NCI-H510A (cell line): ENCODE measurements at places on chromosomes 3 and 15.

GRCh38 chr3:51617597-51617996 lies 53.5 kb upstream of the TEX264 start:
- no peak for DNase-seq

DNA sequence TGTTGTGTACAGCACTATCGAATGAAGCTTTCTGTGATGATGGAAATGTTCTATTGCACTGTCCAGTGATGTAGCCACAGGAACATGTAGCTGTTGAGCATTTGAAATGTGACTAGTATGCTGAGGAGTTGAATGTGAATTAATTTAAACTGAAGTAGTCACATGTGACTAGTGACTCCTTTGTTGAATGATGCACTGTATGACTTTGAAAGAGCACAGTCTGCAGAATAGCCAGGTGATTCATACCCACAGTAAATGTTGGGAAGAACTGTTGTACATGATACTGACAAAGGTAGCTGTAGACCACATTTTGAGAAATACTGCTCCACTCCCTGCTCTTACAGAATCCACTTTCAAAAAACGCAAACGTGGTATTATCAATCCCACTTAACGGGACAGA lies 34.0 kb upstream of the ACTL6A start:
- no peak for DNase-seq

- DNase-seq = no peak
Observed at GRCh38 chr15:79620112-79620857, 188.1 kb downstream of the MINAR1 start.

DNA sequence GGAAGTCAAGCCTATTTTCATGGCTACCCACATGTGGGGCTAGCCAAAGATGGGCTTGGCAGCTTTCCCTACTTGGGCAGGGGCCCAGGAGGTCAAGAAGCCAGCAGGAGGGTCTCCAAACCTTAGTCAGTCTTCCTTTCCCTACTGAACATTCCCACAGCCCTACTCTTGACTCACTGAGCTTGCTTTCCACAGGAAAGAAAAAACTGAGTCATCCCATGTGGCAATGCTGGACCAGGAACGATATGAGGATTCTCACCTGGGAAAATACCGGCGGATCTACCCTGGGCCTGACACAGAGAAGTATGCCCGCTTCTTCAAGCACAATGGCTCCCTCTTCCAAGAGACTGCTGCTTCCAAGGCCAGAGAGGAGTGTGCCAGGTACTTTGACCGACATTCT lies 3.7 kb upstream of the NGRN start:
- DNase-seq = no peak

DNA sequence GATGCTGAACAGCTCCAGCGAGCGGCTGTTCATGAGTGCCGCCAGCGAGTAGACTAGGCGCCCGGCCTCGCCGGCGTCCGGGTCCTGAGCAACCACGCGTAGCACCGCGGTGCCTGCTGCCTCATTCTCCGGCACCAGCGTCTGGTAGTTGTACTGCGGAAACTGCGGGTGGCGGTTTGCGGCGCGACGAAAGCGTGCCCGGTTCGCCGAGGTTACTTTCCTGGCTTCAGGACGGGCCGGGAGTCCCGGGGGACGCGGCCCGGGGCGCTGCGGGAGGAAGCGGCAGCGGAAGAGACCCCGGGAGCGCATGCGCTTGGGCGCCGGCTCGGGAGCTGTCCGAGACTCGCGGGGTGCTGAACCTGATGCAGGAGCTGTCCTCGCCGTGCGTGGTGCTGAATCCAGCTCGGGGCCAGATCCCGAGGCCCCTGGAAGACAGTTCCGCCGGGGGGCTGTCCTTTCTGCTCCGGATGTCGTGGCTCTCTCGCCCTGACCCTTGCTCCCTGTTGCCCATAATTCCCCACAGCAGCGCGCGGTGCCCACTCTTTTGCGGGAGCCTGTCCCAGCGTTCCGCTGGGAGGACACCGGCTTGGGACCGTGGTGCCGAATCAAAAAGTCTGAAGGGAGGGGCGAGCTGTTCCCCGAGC lies 1.1 kb downstream of the CELSR3 start:
- DNase-seq = no peak

DNA sequence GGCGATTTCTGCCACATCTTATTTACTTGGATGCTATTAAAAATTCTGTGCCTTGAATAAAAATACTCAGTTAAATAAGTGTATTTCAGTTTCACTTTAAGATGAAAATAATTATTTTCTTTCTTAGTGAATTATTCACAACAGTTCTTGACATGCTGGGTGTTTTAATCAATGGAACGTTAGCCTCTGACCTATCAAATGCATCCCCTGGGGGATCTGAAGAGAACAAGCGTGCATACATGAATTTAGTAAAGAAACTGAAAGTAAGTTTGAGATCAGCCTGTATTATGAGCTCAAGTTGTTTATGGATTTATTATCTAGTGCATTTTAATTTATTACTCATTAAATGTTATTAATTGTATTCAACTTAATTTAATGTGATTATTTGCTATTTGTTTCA lies 597 bp downstream of the P2RY12 start:
- no peak for DNase-seq

GRCh38 chr3:175670557-175670956 lies 811.4 kb downstream of the NAALADL2 start:
- DNase-seq = no peak

DNA sequence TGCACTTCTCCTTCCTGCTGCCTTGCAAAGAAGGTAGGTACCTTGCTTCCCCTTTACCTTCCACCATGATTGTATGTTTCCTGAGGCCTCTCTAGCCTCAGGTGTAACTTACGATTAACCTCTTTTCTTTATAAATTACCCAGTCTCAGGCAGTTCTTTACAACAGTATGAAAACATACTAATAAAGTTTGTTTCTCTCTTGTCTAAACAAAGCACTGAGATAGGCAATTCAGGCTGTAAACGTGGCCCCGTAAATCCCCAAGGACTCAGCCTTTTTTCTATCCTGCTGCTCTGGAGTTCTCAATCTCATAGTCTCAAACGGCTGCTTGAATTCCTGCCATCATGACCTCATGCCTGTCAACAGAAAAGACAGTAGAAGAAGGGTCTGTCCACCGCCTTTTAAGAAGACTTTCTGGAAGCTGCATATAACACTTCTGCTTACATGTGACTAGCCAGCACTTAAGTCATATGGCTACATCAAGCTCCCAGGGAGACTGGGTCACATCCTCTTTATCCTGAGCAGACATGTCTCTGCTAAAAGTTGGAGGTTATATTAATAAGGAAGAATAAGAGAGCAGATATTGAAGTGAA lies 257.8 kb downstream of the EBLN2 start:
- no peak for DNase-seq

DNA sequence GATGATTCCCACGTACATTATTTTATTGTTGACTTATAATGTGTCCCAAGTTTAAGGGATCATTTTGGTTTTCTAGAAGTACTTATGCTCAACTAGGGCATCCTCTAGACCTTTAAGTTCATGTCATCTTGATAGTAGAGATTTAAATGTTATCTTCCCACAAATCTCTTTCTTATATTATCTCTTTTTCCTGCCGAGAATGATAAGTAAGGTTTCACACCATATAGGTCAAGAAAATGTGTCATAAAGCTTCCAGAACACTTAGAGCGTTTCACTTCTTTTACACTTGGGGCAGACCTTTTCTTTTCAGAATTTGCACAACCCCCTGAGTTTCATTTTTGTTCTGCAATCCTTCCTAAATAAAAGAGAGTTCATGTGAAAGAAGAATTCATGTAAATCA lies 142.0 kb upstream of the CBLB start:
- DNase-seq = no peak

- DNase-seq = no peak
Observed at GRCh38 chr15:72365844-72366243, 10.0 kb downstream of the HEXA start.

DNA sequence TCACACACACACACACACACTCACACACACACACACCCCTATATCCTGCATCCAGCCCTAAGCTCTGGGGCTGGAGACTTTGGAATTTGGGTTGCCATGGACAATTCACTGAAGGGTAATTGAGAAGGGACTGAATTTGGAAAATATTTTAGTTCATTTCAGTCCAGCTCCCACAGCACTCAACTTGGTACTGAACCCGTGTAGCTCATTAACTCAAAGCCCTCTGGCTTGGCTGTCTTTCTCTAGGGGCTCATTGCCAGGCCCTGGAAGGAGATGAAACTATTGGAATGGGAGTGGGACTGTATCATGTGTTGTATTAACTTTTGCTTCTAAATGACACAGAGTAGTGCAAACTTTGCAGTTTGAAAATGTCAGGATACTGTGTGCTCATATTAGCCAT lies 157.3 kb downstream of the EPHB1 start:
- DNase-seq = no peak

GRCh38 chr3:127612966-127613365 lies 14.8 kb downstream of the MCM2 start:
- DNase-seq = no peak

GRCh38 chr3:108292450-108292849 lies 3.9 kb upstream of the HHLA2 start:
- DNase-seq = no peak

GRCh38 chr3:7581831-7582230 lies 720.9 kb downstream of the GRM7 start:
- DNase-seq = no peak

DNA sequence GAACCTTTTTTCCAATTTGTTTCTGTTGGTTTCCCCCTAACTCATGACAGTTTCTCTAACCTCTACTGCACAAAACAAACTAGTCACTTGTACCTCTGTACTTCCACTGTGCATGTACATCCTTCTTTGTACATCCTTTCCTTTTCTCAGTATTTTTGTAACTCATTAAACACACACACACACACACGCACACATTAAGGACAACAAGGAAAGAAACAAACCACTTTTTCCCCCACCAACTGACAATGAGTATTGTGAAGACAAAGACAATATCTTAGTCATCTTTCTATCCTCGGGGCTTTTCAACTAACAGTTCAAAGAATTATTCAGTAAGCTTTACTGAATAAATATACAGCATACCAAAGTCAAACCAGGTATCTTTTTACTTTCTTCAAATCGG lies 170.5 kb downstream of the VPS13C start:
- no peak for DNase-seq

DNA sequence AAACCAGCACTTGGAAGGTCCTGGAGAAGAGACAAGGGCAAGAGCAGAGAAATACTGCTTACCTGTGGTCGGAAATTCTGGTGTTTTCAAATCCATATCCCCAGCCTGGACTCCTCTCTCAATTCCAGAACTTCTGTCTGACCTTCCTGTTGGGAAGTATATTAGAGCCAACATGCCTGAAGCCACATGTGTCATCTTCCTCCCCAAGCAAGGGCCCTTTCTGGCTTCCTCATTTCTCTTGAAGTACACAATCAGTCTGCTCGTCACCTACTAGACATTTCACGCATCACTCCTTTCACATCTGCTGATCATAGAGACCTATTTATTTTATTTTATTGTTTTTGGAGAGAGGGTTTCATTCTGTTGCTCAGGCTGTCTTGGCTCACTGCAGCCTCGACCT lies 8.4 kb downstream of the PARP14 start:
- DNase-seq = no peak

DNA sequence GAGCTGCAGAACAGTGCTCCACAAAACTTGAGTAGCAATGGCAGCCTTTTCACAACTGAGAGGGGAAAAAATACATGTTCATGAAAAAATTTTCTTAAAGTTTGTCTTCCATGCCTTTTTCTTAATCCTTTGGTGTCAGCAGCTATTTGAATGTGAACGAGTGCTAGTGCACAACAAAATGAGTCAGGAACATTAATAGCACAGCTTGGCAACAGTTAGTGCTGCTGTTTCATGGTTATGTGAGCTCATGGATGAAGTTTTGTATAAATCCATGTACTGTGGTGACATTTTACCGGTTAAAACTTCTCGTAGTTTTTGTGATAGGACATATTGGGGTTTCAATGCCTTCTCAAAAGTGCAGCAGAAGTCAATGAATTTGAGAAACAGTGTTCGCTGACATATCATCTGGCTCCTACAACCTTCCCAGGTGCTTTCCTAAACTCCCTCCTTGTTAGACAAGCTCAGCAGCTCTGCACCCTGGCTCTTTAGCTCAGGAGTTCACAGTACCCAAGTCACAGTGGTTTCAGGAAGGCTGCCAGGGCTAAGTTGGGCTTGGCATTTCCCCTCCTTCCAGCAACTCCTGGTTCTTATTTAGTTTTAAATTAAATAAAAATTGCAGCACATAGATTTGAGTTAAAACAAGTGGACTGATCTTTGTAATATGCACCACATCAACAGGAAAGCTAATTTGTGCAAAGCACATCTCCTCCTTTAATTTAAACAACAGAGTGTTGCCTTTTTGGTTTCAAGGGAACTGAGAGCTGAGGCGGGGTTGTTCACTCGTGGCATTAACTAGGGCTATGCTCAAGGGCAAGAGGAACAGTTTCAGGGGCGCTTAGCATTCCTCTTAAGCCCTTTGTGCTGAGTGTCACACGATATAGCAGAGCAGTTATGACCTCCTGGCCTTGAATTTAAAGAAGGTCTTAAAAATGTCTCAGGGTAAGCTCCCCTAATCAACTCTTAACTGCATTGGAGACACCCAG lies 362.8 kb downstream of the CHST2 start:
- DNase-seq = no peak

- no peak for DNase-seq
Observed at GRCh38 chr15:101159936-101160815, 91.7 kb downstream of the CHSY1 start.

DNA sequence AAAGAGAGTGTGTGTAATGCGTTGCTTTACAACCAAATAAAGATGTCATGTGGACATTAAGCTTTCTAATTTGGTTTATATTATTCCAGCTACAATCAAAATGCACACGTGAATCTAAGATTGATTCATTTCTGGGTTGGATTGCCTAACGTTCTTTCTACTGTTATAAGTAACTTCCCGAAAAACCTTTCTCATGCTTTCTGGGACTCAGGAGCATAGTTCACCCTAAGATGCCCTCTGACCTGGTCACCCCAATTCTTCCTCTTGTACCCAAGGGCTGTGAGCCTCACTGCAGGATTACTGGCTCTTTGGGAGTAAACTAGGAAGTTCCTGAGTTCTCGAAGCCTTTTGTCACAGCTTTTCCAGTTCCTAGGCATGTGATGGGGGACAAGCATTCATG lies 12.7 kb upstream of the LMCD1 start:
- no peak for DNase-seq

- no peak for DNase-seq
Observed at GRCh38 chr3:106518516-106518915, 649.7 kb upstream of the CBLB start.
